ENCODE measurements at places on chromosomes 3 and 15. TPM values are rescaled to one million over a fixed set of nuclear protein-coding genes. Genes with fewer than 3 reads are reported as not detected.

GRCh38 chr3:112512320-112512719 is 13.0 kb upstream of the BTLA start:
- DNase-seq, result no peak
- no peak overlapping the region for H3K27ac ChIP-seq
- H3K27me3 ChIP-seq, result no peaks in the 10 kb centered on the region
- no peaks in the 10 kb centered on the region for H3K4me1 ChIP-seq
- no peaks in the 10 kb centered on the region for H3K36me3 ChIP-seq

- H3K27me3 ChIP-seq, result no peaks in the 10 kb centered on the region
- no peak overlapping the region for H3K4me3 ChIP-seq
These were observed 52.8 kb downstream of the RGMA start for GRCh38 chr15:93035953-93036810.

CHST2 gene
- 6.9 TPM for total RNA-seq

DNA sequence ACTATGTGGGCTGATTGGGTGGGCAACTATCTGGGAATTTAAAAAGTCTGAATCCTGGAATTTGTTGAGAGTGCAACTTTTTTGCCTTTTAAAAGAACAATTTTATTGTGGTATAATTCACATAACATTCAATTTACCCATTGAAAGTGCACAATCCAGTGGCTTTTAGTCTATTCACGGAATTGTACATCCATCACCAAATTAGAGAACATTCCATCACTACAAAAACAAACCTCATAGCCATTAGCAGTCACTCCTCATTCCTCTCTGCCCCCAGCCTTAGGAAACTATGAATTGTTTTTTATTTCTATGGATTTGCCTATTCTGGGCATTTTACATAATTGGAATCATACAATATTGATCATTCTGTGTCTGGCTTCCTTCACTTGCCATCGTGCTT is 101.8 kb upstream of the ALDH1A3 start:
- DNase-seq, result no peak
- no peaks in the 10 kb centered on the region for H3K4me1 ChIP-seq
- no peaks in the 10 kb centered on the region for H3K36me3 ChIP-seq
- H3K4me3 ChIP-seq, result no peak overlapping the region

GRCh38 chr15:91885714-91886270 is 32.3 kb downstream of the SLCO3A1 start:
- H3K27ac ChIP-seq, result no peak overlapping the region
- no peaks in the 10 kb centered on the region for H3K27me3 ChIP-seq
- H3K36me3 ChIP-seq, result no peaks in the 10 kb centered on the region
- peaks cover 6% of the 10 kb centered on the region for H3K4me1 ChIP-seq

DNA sequence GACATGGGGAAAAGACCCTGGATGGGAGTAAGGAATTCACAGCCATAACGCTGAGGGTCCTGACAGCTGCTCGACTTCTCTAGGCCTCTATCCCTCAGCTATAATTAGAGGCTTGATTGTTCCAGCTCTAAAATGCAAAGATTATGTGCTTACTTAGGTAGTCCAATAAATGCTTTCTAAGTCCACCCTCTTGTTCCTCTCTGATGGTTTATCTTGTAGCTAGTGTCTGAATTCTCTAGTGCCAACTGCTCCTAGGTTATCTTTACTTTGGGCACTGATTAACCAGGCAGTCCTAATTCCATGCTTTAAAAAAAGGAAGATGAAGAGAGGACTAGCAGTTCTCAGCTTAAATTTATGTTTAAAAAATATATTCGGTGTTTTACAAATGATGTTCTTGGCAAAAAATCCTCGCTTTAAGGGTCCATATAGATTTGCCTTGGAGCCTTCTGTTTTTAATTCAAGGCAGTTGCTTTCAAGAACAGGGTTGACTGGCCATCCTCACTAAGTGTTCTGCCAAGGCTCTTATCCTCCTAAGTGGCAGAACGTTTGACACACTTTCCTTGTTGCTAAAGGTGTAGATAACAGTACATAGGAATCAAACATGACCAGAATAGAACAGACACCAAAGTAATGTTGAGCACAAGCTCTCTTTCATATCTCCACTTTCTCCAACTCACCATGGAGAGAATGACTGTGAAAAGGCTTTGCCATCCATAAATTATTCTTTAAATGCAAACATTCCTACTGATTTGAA is 60.6 kb downstream of the THRB start:
- H3K27me3 ChIP-seq, result no peaks in the 10 kb centered on the region
- H3K4me3 ChIP-seq, result no peak overlapping the region
- H3K36me3 ChIP-seq, result no peaks in the 10 kb centered on the region
- DNase-seq, result no peak

ADGRG7 gene
- total RNA-seq, result not detected

TM6SF1 gene
- total RNA-seq, result 6.4 TPM

RHOV gene
- 12.1 TPM for total RNA-seq

GOLGA8O gene
- total RNA-seq, result 1.1 TPM

SPESP1 gene
- 5.1 TPM for total RNA-seq

DNA sequence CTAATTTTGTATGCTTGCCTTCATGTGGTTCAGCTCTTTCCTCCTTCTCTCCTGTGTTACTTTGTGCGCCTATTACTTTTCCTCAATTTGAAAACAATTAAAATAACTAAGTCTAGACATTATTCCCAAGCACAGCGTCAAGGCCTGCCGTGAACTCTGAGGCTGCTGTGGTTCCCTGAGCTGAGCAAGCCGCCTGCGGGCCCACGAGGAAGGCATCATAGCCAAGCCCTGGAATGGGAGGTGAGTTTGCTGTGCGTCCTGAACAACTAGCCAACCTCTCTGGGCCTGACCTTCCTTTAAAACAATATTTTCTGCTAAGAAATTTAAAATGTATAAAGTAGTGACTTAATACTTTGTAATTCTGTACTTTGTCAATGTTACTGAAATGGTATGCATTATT is 327.2 kb downstream of the OCA2 start:
- no peaks in the 10 kb centered on the region for H3K27me3 ChIP-seq
- H3K4me1 ChIP-seq, result no peaks in the 10 kb centered on the region
- H3K27ac ChIP-seq, result no peak overlapping the region
- DNase-seq, result no peak
- no peaks in the 10 kb centered on the region for H3K36me3 ChIP-seq

KLHDC8B gene
- 46.2 TPM for total RNA-seq

- H3K36me3 ChIP-seq, result no peaks in the 10 kb centered on the region
- H3K27me3 ChIP-seq, result no peaks in the 10 kb centered on the region
- H3K4me3 ChIP-seq, result peak overlapping the region; percentile 93
- no peaks in the 10 kb centered on the region for H3K4me1 ChIP-seq
These were observed 218 bp upstream of the TRPC1 start for GRCh38 chr3:142723665-142723967.

DNA sequence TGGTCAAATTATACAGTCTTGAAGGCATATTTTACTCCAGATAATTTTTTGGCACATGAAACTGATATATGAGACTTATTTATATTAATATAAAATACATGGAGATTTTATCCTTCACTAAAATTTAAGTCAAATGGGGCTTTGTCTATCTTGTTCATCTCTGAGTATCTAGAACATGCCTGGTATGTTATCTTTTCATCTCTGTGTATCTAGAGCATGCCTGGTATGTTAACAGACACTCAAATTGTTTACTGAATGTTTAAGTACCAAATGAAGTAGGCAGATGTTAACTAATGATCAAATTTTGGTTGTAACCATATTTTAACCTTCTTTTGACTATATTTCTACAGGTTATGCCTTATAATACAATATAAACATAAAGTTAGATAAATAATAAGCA is 7.7 kb downstream of the GTF2A2 start:
- H3K27ac ChIP-seq, result no peak overlapping the region
- H3K27me3 ChIP-seq, result no peaks in the 10 kb centered on the region
- H3K4me1 ChIP-seq, result no peaks in the 10 kb centered on the region

GRCh38 chr3:111473550-111473949 is 68.4 kb upstream of the CD96 start:
- H3K36me3 ChIP-seq, result no peaks in the 10 kb centered on the region
- H3K27ac ChIP-seq, result no peak overlapping the region
- no peak overlapping the region for H3K4me3 ChIP-seq
- H3K4me1 ChIP-seq, result no peaks in the 10 kb centered on the region

- no peak overlapping the region for H3K27ac ChIP-seq
- H3K27me3 ChIP-seq, result no peaks in the 10 kb centered on the region
- no peak for DNase-seq
These were observed 91.6 kb downstream of the CDIN1 start for GRCh38 chr15:36671017-36671416.

GRCh38 chr3:153087595-153088566 is 74.1 kb upstream of the RAP2B start:
- H3K4me3 ChIP-seq, result no peak overlapping the region
- no peaks in the 10 kb centered on the region for H3K4me1 ChIP-seq
- H3K36me3 ChIP-seq, result no peaks in the 10 kb centered on the region
- no peaks in the 10 kb centered on the region for H3K27me3 ChIP-seq

SLC22A13 gene
- 0.59 TPM for total RNA-seq

RASL12 gene
- total RNA-seq, result 20.6 TPM

CYP11A1 gene
- total RNA-seq, result 1.1 TPM

GRCh38 chr15:34275721-34276120 is 50.9 kb downstream of the EMC4 start:
- no peak for DNase-seq
- H3K4me1 ChIP-seq, result no peaks in the 10 kb centered on the region
- no peaks in the 10 kb centered on the region for H3K36me3 ChIP-seq
- no peak overlapping the region for H3K27ac ChIP-seq
- no peaks in the 10 kb centered on the region for H3K27me3 ChIP-seq

DNA sequence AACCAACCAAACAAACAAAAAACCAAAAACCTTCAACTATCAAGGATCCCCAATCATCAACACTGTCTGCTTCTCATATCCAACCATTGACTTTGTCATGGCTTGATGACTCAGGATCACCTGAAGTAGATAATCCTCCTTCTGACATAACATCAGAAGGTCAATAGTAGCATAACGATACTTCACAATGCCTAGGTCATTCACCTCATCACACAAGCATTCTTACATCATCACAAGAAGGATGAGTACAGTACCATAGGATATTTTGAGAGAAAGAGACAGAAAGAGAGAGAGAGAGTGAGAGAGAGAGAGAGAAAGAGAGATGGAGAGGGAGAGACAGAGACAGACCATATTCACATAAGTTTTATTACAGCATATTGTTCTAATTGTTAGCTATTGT is 42.1 kb downstream of the SPATA16 start:
- no peak for DNase-seq
- no peak overlapping the region for H3K4me3 ChIP-seq
- H3K36me3 ChIP-seq, result no peaks in the 10 kb centered on the region
- no peak overlapping the region for H3K27ac ChIP-seq
- H3K27me3 ChIP-seq, result no peaks in the 10 kb centered on the region
- no peaks in the 10 kb centered on the region for H3K4me1 ChIP-seq

- H3K27me3 ChIP-seq, result no peaks in the 10 kb centered on the region
- H3K4me3 ChIP-seq, result no peak overlapping the region
- no peaks in the 10 kb centered on the region for H3K4me1 ChIP-seq
- no peaks in the 10 kb centered on the region for H3K36me3 ChIP-seq
These were observed 77.8 kb downstream of the VGLL3 start for GRCh38 chr3:86913160-86913559.

GRCh38 chr3:52783211-52783555 is 5.8 kb downstream of the ITIH1 start:
- H3K27me3 ChIP-seq, result no peaks in the 10 kb centered on the region
- no peak overlapping the region for H3K4me3 ChIP-seq
- H3K27ac ChIP-seq, result no peak overlapping the region
- no peaks in the 10 kb centered on the region for H3K4me1 ChIP-seq
- H3K36me3 ChIP-seq, result no peaks in the 10 kb centered on the region
- DNase-seq, result no peak

DNA sequence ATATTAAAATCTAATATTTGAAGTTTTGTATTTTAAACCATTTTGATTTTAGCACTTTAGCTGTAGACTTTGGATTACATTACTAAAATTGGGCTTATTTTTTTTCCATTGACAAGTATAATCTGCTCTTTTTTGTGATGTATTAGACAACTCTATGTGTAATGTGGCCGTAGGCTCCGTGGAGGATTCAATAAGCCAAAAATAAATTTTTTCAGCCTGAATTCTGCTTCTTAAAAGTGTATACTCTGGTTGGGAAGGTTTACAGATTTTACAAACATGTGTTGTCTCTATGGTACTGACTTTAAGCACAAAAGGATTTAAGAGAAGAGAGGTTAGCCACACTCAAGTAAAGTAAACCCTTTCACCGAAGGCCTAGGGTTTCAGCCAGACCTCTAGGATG is 110.8 kb downstream of the PLCL2 start:
- no peak for DNase-seq
- no peaks in the 10 kb centered on the region for H3K36me3 ChIP-seq
- H3K4me3 ChIP-seq, result no peak overlapping the region

DNA sequence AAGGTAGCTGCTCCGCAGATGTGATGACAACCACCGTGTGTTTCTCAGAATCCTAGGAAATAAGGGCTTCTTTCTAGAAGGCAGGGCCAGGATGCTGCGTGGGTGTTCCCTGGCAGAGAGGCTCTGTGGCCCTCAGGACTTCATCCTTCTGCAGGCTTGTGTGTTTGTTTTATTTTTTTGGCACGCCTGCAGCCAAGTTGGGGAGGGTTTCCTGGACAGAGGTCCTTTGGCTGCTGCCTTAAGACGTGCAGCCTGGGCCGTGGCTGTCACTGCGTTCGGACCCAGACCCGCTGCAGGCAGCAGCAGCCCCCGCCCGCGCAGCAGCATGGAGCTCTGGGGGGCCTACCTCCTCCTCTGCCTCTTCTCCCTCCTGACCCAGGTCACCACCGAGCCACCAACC is at the start of gene CLEC3B:
Gene CLEC3B, plus strand, starts transcription at position 266 of the 400 bp plus-strand sequence. Its CDS starts 60 bp downstream, at position 326.
- DNase-seq, result peak; percentile 50
- H3K36me3 ChIP-seq, result no peaks in the 10 kb centered on the region
- peak within 1 kb of the TSS; percentile 51 for H3K4me3 ChIP-seq
- peak within 1 kb of the TSS; percentile 2 for H3K27ac ChIP-seq
- no peaks in the 10 kb centered on the region for H3K27me3 ChIP-seq

DNA sequence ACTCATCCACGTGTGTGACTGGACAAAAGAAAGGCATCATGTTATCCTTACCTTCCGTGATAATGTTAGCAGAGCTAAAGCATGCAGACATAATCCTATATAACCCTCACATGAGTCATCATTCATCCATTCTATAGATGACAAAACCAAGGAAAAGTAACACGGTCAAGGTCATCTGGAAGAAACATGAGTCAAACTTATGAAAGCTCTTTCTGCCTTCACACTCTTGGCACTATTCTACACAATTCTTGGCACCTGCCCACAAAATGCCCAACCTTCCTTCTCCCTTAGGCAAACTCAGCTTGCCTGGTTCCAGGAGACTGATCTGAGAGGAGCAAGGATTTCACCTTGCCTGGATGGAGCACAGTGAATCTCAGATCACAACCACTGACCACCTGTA is 66.9 kb downstream of the PRICKLE2 start:
- H3K4me3 ChIP-seq, result no peak overlapping the region
- H3K27ac ChIP-seq, result peak overlapping the region; percentile 84
- no peaks in the 10 kb centered on the region for H3K36me3 ChIP-seq
- H3K27me3 ChIP-seq, result no peaks in the 10 kb centered on the region
- DNase-seq, result peak; percentile 70

GRCh38 chr3:123693584-123694190 is 108.8 kb upstream of the HACD2 start:
- no peaks in the 10 kb centered on the region for H3K36me3 ChIP-seq
- H3K4me3 ChIP-seq, result no peak overlapping the region
- no peak for DNase-seq
- peaks cover 7% of the 10 kb centered on the region for H3K4me1 ChIP-seq
- peak overlapping the region; percentile 33 for H3K27ac ChIP-seq
- no peaks in the 10 kb centered on the region for H3K27me3 ChIP-seq

GRCh38 chr3:143808030-143808429 is 40.2 kb downstream of the SLC9A9 start:
- H3K4me1 ChIP-seq, result no peaks in the 10 kb centered on the region
- no peak for DNase-seq
- H3K4me3 ChIP-seq, result no peak overlapping the region
- no peaks in the 10 kb centered on the region for H3K36me3 ChIP-seq
- no peak overlapping the region for H3K27ac ChIP-seq
- H3K27me3 ChIP-seq, result no peaks in the 10 kb centered on the region

GOLGA6L10 gene
- 0.48 TPM for total RNA-seq

ADPRH gene
- total RNA-seq, result 9.8 TPM

All from breast epithelium (tissue), 4 donors.